ENCODE measurements at places on chromosomes 4 and X. TPM values are rescaled to one million over a fixed set of nuclear protein-coding genes. Genes with fewer than 3 reads are reported as not detected.

Gene RAI2
- total RNA-seq: 17.7 TPM

Gene RRH
- 0.18 TPM for total RNA-seq

Gene IL13RA1
- total RNA-seq: 52.6 TPM

Gene GPAT3
- 4.0 TPM for total RNA-seq

Gene BGN
- total RNA-seq: 20.3 TPM

Gene DOCK11
- total RNA-seq: 8.6 TPM

Gene NAT8L
- total RNA-seq: under 0.01 TPM

Gene PRAF2
- 3.5 TPM for total RNA-seq

Gene MAGEA9B
- not detected for total RNA-seq

Gene STPG2
- total RNA-seq: 0.31 TPM

GRCh38 chrX:36431819-36432218 is 512.3 kb downstream of the CFAP47 start:
- no peak for DNase-seq

GRCh38 chr4:172892300-172892699 is 276.3 kb upstream of the GALNT7 start:
- DNase-seq: no peak

GRCh38 chr4:106409901-106410889 is 41.6 kb upstream of the GIMD1 start:
- no peak for DNase-seq

DNA sequence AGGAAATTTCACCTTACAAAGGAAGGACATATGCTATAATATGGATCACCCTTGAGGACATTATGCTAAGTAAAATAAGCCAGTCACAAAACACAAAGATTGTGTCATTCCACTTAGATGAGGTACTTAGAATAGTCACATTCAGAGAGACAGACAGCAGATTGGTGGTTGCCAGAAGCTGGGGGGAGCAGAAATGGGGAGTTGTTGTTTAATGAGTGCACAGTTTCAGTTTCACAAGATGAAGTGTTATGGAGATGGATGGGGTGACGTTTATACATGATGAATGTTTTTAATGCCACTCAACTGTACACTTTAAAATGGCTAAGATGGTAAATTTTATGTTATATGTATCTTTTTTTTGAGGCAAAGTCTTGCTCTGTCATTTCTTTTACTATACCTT is 14.8 kb upstream of the SPON2 start:
- DNase-seq: no peak

DNA sequence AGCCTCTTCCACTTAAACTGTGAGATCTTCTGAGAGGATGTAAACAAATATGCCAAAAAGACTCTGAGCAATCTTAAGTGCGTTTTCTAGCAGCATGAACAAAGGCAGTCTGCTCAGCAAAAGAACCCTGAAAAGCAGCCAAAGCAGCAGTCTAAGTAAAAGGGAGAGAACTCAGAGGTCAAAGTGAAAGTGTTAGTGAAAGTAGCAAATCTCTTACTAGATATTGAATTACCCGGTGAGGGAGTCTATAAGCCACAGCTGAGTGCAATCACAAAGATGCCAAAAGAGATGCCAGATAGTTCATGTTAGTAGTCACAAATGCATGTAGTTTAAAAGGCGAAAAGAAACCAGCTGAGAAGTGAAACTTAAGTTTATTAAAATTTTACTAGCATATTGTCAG is 7.9 kb upstream of the GNRHR start:
- DNase-seq: no peak

DNA sequence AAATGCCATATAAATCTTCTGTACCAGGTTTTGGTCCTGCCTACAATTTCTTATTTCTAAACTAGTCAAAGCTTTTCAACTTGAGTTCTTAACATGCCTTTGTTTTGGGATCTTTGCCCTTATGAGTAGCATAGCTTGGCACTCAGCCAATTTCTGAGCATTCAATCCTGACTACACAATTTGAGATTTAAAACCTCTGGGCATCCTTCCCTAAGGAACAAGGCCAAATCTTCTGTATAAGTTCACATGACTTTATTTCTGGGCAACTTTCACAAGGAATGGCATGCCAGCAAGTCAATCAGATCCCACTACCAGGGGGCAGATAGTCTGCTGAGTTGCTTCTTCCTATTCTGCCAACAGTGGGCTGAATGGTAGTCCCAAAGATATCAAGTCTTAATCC is 254.2 kb downstream of the ADAMTS3 start:
- no peak for DNase-seq

DNA sequence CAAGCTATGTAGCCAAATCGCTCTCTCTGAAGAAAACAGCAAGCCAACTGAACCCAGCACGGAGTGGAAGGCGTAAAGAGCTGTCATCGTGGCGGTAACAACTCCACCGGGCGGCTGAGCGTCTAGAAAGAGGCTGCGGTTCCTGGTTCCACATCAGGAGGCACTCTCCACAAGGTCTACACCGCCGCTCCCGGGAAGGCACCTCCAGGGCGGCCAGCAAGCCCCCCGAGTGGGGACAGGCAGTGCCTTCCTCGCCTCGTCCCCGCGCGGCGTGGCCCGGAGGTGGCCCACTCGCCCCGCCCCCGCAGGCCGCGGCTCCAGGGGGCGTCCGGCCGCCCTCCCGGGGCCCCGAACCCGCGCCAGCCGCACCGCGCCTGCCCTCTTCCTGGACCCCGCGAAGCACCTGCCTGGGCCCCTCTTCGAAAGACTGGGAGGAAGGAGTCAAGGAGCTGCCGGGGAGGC is 755 bp downstream of the KLHL8 start:
- peak; percentile 6 for DNase-seq

- DNase-seq: no peak
Measured at GRCh38 chr4:101020956-101021355, 326.4 kb downstream of the PPP3CA start.

DNA sequence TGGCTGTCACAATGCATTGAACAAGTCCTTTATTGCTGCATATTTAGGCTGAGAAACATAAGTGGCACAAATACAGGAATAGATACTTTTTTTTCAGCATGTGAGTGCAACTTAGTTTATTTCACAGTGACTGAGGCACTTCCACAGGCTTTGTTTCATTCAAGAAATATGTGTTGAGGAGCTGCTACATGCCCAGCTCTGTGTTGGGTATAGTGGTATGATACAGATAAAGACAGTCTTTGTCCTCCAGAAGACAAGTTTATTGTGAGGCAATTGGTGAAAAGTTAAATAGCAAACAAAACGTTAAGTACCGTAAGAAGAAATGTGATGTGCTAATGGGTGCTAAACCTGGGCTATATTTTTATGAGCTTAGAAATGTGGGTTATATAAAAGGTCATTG is 186.4 kb downstream of the SPRY1 start:
- DNase-seq: no peak

DNA sequence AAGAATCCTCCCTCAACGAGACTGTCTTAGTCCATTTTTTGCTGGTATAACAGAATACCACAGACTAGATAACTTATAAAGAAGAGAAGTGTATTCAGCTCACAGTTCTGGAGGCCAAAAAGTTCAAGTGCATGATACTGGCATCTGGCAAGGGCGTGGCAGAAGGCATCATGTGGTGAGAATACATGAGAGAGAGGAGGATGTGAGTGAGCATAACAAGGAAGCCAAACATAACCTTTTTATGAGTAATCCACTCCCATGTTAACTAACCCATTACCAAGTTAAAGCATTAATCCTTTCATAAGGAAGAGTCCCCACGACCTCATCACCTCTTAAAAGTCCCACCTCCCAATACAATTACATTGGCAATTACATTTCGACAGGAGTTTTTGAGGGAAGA is 504.6 kb downstream of the IQCM start:
- DNase-seq: no peak

DNA sequence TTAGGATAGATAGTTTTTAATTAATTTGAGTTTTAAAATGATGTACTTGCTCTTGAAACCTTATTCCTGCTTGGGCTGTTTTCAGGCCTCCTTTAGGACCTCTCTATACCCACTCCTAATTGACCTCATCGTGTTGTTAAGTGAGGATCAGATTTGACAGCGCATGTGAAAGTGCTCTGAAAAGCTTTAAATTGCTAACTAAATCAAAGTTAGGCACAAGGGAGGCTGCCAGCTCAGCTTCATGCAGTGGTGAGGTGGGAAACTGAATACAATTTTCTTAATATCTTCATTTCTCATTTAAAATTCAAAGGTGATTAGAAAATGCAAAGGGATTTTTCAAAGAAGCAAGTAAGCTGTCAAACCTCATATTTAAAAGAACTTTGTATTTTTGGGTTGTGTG is 20.0 kb downstream of the FHDC1 start:
- no peak for DNase-seq

- DNase-seq: no peak
Measured at GRCh38 chrX:79266702-79267101, 100.4 kb downstream of the ITM2A start.

DNA sequence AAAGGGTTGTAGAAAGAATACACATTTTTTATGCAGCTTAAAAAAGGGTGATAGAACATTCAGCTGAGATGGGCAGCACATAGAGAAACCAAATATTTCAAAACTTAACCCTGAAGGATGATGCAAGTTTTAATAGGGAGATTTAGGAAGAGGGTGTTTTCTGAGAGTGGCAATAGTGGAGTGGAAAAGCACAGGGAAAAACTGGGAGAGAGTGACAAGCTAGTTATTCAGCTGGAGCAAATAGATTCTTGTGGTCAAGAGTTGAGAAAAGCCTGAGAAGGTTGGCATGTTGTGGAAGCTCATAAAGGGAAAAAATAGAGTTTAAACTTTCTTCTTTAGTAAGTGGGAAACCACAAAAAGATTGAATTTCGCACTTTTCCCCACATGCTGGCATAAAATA is 359.6 kb upstream of the PITX2 start:
- DNase-seq: no peak

DNA sequence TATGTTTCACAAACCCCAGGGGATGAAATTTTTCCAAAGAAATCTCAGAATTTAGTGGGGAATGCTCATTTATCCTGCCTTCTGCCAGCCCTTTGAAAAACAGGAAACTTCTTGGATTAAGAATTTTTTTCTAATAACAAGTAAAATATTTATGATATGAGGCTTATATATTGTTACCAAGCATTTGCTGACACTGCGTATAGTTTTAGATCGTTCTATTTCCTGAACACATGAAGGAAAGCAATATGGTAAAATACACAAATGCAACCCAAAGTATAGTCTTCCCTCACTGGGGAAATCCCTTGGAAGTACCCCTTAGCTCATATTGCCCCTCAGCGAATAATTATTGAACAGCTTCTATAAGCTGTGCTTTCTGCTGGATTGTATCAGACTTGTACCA is 54.4 kb upstream of the MND1 start:
- DNase-seq: no peak

DNA sequence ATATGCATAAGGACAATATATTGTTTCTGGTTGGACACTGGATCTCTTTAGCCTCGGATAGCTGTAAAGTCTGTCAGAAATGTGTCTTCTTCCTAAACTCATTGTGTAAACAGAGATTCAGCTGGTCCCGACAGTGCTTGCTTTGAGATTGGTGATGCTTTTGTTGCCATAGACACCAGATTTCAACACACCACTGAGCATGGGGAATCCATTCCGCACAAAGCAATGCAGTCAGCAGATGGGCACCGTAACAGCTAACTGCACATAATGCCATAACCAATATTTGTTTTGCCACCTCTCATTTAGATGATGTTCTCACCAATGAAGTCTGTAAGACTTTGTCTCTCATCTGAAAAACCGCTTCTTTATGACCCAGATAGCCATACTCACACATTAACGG is 33.3 kb upstream of the FAM47C start:
- no peak for DNase-seq

DNA sequence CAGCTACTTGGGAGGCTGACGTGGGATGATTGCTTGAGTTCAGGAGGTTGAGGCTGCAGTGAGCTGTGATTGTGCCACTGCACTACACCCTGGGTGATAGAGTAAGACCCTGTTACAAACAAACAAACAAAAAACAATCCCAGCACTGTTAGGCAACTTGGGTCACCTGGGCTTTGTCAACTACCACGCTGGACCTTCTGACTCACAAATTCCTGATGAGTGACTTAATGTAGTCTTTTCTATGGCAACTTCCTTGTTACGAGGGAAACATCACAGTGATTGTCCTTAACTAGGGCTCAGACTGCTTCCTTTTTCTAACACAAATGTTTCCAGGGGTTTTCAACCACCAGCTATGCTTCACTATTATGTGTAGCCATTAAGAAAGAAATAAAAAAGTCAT is 128.8 kb upstream of the GPC4 start:
- no peak for DNase-seq

- DNase-seq: no peak
Measured at GRCh38 chr4:166162327-166162726, 289.3 kb downstream of the TLL1 start.

DNA sequence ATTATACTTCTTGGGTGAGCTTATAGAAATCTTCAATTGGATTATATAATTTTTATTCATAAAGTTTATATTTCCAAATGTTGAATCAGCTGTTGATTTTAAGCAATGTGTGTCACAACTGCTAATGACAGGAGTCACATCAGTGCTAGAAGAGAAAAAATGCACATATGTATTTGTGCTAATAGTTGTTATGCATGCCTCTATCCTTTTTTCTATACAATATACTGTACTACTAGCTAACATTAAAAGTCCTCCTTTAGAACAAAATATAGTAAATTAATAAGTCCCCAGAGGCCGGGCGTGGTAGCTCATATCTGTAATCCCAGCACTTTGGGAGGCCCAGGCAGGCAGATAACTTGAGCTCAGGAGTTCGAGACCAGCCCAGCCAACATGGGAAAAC is 23.7 kb upstream of the HNRNPD start:
- no peak for DNase-seq

- DNase-seq: no peak
Measured at GRCh38 chr4:139869810-139870209, 204.2 kb downstream of the MGST2 start.

- no peak for DNase-seq
Measured at GRCh38 chr4:88953400-88953799, 103.6 kb downstream of the FAM13A start.

DNA sequence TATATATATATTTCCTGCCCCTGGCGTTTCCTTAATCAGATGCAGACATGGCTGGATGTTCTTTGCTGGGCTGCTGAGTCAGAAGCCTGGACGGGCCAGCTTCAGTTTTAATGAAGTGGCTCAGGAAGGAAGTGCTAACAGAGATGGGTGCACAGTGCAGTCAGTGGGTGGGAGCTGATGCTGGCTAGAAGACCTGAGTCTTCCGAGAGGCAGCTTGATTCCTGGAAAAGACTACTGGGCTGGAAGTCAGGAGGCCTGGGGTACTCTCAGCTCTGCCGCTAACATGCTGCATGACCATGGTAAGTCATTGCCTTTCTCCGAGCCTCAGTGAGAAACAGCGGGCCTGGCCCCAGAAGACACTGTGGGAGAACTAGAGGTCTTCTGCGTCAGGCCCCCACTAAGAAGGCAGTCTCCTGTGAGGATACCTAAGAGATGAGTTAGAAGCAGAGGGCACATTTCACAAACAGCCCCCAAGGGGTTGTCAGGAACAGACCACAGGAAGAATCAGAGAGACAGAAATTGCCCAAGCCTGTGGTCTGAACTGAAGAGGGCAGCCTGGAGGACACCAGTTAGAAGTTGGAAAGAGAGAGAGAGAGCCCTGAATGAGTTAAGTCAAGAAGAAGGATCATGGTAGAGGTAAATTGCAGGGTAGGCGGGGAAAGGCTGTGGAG is 8.3 kb upstream of the CD40LG start:
- no peak for DNase-seq
